ENCODE measurements at places on chromosomes 7 and 10. TPM values are rescaled to one million over a fixed set of nuclear protein-coding genes. Genes with fewer than 3 reads are reported as not detected.

The SEMA3E gene
- 7.3 TPM for total RNA-seq

The CTNNA3 gene
- total RNA-seq: 0.85 TPM

The NKX1-2 gene
- 0.15 TPM for total RNA-seq

The IQUB gene
- 0.59 TPM for total RNA-seq

DNA sequence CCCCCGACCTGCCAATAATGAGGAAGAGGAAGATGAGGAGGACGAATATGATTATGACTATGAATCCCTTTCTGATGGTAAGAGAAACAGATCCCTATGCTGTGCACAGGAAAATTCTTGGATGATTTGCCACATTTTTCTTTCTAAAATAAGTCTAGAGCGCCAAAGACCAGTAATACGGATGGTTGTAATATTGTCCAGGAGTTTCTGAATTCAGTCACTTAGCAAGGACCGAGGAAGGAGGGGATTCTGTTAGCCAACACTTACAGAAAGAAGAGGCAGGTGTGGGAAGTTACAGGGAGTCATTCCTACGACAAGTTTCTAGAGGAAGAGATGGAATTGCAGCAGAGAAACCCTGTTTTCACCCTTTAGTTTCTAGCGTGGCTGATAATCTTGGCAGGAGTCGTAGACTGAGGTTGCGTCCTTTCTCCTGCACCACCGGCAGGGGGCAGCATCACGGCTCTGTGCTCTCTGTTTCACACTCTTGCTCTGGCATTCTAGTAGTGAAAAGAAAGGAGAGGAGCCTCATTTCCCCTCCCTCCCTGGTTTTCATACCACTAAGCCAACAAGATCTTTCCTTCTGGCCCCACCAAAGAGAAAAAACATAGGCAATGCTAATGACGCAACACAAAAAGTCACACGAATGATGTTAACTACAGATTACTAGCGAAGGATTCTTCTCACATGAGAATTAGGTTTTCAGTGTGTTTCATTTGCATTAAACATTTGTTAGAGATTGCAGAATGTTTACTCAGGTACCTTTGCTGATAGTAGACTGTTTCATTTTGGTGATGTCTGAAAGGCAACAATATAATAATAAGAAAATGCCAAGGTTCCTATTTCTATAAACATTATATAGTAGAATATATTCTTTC lies 82.7 kb downstream of the NOC3L start:
- DNase-seq: peak; percentile 57

DNA sequence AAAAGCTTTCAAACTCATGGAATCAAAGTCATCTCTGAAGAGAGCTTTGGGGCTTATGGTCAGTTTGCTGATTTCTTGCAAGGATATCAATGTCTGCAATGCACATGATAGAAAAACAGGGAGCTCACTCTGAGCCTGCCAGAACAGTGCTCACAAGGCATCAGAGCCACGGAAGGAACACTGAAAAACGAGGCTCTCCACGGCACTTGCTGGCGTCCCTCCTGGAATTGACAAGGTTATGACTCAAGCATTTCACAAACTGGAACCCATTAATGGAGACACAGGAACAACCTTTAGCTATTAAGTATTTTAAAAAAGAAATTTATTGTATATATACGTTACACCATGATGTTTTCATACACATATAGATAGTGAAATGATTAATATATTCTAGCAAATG lies 266.3 kb downstream of the KCND2 start:
- DNase-seq: no peak

- DNase-seq: no peak
These were observed 20.9 kb downstream of the GPR146 start for GRCh38 chr7:1065263-1065584.

- no peak for DNase-seq
These were observed 2.0 kb downstream of the GFRA1 start for GRCh38 chr10:116270771-116271592.

- no peak for DNase-seq
These were observed 16.7 kb upstream of the TEX36 start for GRCh38 chr10:125699562-125700143.

GRCh38 chr7:134623193-134623592 lies 23.5 kb upstream of the BPGM start:
- no peak for DNase-seq

- no peak for DNase-seq
These were observed 245.9 kb upstream of the PHYHIPL start for GRCh38 chr10:58930500-58930899.
